ENCODE measurements at places on chromosomes 6 and 20.
A peak's percentile ranks its signal among the peaks of the same experiment; 100 is the strongest.

- DNase-seq, result no peak
These were observed 23.9 kb upstream of the MICB start for GRCh38 chr6:31473780-31474761.

- no peak for DNase-seq
These were observed 665.5 kb downstream of the TENT5A start for GRCh38 chr6:81086991-81087390.

DNA sequence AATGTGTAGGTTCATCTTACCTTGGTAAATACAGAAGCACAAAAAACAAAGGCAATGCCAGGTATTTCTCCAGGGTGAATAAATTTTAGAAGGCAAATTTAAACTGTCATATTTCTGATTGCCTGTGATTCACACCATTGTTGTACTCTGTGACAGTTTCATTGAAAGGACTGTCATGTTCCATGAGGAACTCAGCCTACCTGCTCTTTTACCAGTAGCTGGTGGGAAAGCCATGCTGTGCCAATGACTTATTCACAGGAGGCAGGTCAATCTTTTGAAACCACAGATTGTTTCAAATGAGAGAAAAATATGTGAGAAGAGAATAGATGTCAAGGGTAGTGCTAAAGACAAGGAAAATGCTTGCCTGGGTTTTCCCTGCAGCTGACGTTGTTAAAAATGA, 206.4 kb downstream of the LAMA2 start:
- DNase-seq, result no peak

- DNase-seq, result no peak
These were observed 3.5 kb upstream of the MOXD1 start for GRCh38 chr6:132404736-132405135.

DNA sequence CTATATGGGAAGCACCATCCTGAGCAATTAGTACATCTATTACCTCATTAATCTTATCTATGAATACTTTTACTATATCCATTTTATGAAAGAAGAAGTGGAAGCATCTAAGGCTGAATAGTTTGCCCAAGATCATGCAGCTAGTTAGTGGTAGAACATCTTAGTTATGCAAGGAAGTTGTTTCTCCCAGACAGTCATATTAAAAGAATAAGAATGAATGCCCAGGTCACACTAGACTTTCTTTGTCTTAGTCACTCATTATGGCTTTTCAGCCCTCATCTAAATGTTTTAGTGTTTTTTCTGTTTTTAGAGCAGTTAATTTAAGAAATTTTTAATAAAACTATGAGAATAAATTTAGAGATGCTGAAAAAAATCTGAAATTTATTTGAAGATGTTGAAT, 517.5 kb downstream of the CDKAL1 start:
- no peak for DNase-seq

GRCh38 chr20:10795286-10796026, 121.7 kb upstream of the JAG1 start:
- no peak for DNase-seq

- no peak for DNase-seq
These were observed 24.7 kb downstream of the GJA1 start for GRCh38 chr6:121460170-121460569.

DNA sequence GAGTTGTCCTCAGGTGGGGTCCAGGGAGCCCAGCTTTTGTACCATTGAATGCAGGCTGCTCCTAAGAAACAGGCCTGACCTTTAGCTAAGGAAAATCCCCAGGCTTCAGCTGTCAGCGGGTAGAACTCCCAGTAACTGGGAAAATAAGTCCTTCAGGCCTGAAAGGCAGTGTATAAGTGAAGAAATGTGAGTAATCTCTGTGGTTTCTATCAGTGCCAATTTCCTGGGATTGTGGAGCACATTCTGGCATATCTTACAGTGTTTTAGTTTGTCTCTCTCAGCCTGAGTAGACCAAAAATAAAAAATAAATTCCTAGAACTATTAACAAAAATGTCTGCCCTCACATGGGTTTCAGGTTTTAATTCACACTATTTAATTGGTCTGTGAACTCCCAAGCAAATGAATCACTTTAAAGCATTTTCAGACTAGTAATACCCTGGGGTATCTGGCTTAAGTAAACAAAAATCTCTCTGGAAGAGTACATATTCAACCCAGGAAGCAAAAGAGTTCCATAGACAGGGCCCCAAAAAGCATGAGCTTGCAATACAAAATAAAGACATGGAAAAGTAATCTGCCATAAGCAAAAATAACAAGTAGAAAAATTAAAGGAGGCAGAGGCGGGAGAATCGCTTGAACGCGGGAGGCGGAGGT, 566.2 kb upstream of the NOX3 start:
- DNase-seq, result no peak

DNA sequence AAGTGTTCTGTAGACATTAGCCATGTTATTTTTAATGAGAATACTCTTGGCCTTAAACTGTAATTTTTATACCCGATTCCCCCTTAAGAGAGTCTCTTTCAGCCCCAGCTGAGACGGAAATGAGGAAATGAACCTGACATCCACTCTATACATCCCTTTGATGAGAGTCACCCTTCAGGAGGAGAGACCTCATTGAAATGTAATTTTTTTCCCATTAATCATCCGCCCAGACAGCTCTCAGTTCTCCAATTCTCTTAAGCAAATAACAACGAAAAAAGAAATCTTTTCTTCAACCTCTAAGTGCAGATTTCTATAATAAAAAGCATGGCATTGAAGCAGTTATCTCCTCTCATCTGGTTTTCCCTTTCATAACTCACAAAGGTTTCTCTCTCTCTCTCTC, 243.8 kb upstream of the PMEPA1 start:
- no peak for DNase-seq

DNA sequence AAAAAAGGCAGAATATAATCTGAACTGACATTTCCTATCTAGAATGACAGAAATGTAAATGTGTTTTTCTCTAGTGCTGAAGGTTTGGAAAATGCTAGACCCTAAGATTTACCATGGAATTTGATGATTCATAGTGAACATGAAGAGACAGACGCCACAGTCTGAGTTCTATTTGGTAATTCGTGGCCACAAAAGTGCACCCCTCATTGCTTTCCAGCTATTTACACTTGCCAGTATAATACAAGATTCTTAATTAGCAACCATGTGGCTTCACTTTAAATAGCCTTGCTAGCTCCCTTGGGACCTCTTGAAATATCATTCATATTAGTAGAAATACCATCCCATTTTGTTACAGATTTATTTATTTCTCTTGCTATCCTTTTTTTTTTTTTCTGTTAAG, 636.8 kb downstream of the PRKN start:
- DNase-seq, result no peak

- no peak for DNase-seq
These were observed 23.8 kb downstream of the MANEA start for GRCh38 chr6:95601133-95601532.

- DNase-seq, result no peak
These were observed 19.5 kb upstream of the DAAM2 start for GRCh38 chr6:39772559-39773273.

DNA sequence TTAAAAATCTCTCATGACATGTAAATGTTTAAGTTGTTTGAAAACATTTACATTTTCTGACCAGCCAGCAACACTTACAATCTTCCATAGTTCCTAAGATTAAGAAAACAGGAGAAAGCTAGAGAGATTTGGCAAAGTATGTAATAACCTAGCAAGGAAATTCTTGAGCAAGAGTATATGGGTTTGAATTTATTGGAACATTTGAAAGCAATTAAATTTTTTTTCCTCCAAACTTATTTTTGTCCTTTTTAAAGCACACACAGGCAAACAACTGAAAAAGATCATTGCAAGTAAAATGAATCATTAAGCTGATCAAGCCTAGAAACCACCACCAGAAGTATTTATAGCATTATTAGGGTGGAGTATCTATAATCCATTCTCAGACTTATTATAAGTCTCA, 20.1 kb upstream of the ZNF217 start:
- DNase-seq, result no peak

DNA sequence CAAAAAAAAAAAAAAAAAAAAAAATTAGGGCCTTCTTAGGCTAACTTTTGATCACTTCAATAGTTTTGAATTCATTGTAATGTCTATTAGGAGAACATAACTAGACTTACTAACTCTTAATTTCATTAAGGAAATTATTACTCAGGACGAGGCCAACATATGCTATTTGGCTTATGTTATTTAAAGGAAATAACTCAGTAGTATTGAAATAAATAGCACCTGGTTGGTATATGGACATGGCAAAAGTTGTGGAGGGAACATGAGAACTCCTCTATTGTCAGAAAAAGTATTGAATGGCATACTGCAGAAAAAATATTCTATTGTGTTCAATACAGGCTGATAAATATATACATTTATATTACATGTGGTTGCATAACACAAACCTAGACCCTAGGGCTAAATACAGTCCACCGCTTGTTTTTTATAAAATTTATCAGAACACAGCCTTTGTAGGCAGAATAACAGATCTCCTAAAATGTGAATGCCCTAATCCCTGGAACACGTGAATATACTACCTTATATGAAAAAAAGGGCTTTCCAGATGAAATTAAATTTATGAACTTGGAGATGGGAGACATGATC, 18.0 kb downstream of the CYP24A1 start:
- no peak for DNase-seq

- DNase-seq, result no peak
These were observed 32.5 kb downstream of the PREP start for GRCh38 chr6:105370351-105370750.

GRCh38 chr20:1900321-1900801, 5.2 kb downstream of the SIRPA start:
- peak; percentile 92 for DNase-seq

DNA sequence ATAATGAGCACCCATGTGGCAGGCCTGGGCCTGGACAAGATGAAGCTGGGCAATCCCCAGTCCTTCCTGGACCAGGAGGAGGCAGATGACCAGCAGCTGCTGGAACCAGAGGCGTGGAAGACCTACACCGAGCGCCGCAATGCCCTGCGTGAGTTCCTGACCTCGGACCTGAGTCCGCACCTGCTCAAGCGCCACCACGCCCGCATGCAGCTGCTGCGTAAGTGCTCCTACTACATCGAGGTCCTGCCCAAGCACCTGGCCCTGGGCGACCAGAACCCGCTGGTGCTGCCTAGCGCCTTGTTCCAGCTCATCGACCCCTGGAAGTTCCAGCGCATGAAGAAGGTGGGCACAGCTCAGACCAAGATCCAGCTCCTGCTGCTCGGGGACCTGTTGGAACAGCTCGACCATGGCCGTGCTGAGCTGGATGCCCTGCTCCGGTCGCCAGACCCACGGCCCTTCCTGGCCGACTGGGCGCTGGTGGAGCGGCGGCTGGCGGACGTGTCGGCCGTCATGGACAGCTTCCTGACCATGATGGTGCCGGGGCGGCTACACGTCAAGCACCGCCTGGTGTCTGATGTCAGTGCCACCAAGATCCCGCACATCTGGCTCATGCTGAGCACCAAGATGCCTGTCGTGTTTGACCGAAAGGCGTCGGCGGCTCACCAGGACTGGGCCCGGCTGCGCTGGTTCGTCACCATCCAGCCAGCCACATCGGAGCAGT, 1.9 kb downstream of the FNDC11 start:
- DNase-seq, result no peak

- DNase-seq, result no peak
These were observed 332.7 kb downstream of the CENPW start for GRCh38 chr6:126672649-126673048.

DNA sequence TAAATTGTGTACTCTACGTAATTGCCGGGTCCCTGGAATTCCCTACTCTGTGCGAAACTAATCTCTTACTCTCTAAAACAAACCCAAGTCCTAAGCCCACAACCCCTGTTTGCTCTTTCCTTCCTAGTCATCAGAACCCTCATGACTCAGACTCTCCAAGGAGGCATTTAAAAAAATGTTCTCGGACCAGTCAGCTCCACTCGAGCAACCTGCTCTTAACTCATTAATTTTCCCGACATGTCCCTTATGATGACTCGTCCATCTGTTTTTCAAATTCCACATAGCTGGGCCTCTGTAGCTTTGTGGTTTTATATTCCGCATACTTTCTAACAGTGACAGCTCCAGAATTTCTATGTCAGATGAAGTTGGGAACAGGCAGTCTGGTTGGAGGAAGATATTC, 2.6 kb upstream of the MUC22 start:
- no peak for DNase-seq

- no peak for DNase-seq
These were observed 287.6 kb downstream of the ESR1 start for GRCh38 chr6:152094992-152095592.

DNA sequence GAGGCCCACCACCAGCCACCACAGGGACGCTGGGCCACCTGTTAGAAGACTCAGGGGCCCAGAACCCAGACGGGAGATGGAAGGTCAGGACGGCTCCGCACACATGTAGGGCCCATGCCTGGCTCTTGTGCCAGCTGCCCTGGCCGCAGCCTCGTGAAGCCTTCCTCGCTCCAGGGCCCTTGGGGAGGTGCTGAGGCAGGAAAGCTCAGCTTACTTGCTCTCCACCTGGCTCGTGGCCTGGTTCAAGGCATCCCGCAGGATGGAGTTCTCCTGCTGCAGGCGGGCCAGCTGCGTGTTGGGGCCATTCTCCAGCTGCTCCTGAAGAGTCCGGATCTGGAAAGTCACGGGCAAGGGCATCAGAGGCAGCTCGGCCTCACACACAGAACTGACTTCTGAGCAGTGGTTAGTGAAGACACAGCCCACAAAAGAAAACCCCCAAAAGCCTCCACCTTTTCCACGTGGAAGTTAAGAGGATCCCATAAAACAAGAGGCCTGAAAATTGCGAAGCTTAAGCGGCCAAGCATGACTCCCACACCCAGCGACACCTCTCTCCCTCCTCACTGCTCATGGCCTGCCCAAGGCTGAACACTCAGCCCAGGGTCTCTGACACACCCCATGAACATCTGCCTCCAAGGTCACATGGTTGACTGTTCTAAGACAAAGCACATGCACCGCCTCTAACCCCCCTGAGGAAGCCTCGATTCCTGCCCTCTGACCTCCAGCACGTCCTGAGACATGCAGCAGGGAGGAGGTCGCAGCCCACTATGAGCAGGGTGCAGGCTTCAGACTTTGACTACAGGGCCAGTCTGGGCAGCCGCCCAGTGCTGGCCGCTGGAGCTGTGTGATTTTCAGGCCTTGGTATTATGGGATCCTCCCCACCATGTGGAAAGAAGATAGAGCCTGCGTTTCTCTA, 46.5 kb downstream of the RRBP1 start:
- no peak for DNase-seq

GRCh38 chr6:116745176-116745575, 20.3 kb downstream of the FAM162B start:
- no peak for DNase-seq

DNA sequence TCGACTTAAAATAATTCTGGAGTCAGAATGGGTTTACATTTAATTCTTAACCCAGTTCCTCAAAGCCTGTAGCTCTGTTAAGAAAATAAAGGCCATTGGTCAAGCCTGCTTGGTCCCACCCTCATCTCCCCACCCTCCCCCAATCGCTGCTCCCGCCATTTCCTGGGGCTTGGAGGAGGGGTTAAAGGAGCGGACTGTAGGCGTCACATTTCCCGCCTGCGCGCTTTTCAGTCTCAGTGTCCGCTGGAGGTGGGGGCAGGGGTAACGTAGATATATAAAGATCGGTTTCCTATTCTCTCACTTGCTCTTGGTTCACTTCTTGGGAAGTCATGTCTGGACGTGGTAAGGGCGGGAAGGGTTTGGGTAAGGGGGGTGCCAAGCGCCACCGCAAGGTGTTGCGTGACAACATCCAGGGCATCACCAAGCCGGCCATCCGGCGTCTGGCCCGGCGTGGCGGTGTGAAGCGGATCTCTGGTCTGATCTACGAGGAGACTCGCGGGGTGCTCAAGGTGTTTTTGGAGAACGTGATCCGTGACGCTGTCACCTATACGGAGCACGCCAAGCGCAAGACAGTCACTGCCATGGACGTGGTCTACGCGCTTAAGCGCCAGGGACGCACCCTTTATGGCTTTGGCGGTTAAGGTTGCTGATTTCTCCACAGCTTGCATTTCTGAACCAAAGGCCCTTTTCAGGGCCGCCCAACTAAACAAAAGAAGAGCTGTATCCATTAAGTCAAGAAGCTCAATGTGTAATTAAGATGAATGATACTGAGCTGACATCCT, 58.9 kb downstream of the TRIM38 start:
- peak; percentile 91 for DNase-seq
